ENCODE measurements at places on chromosomes 2 and 18.

- DNase-seq: no peak
These were observed 29.2 kb downstream of the ATP6V1C2 start for GRCh38 chr2:10750610-10751009.

DNA sequence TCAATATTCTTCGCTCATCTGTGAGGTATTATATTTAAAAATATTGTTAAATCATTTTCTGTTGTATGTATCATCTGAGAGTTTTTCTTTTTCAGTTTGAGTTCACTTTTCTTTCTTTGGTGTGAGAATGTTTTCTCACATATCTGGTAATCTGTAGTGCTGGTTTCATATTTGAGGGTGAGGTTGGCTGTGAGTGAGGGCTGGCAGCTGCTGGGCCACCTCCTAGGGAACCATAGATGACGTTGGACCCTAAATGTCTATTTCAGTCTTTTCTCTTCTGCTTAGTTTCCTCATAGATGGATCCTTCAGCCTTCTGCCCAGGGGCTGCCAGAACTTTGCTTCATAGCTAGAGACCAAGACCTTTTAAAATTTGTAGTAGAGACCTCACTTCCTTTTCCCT lies 33.5 kb downstream of the MGAT5 start:
- no peak for DNase-seq

- no peak for DNase-seq
These were observed 61.1 kb downstream of the XRCC5 start for GRCh38 chr2:216170076-216170763.

GRCh38 chr18:66211749-66212148 lies 392.1 kb downstream of the CDH19 start:
- DNase-seq: no peak

DNA sequence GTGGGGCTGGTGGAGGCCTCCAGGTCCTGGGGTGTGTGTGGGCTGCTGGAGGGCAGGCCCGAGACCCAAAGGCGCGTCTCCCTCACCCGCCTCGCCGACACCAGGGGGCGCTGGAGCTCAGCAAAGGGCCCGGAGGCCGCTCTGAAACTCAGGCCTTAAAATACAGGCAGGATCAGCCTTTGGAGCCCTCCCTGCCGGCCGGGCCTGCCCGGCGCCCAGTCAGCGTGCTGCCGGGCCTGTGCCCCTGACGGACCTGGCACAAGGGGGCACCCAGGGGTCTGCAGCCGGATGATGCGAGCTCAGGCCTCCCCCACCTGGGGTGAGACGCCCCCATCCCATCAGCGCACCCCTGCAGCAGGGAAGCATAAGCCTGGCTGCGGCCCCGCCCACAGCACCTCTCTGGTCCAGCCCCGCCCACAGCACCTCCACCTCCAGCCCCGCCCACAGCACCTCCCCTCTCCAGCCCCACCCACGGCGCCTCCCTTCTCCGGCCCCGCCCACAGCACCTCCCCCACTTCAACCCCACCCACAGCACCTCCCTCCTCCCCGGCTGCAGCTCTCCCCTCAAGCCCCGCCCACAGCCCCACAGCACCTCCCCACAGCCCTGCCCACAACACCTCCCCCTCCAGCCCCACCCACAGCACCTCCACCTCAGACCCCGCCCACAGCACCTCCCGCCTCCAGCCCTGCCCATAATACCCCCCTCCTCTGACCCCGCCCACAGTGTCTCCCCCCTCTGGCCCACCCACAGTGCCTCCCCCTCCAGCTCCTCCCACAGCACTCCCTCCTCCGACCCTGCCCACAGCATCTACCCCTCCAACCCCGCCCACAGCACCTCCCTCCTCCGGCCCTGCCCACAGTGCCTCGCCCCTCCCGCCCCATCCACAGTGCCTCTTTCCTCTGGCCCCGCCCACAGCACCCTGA lies 92.8 kb upstream of the OTOS start:
- peak; percentile 7 for DNase-seq

DNA sequence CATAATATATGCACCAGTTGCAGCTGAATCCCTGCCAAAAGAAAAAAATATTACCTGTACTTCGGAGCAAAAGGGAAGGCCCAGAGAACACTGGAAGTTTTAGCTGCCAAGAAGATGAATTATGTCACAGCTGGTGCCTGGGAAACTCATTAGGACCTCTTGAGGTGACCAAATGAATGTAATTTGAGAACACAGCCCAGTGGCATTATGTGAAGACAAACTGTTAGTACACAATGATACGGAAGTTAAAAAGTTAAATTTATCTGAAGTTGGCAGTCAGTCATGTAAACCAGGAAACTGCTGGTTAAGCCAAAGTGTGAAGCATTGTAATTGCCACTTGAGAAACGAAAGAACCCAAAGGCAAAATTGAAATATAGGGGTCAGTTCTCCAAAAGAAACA lies 80.7 kb downstream of the EML4 start:
- peak; percentile 25 for DNase-seq

- DNase-seq: no peak
These were observed 4.4 kb downstream of the FBLN7 start for GRCh38 chr2:112142525-112143078.

GRCh38 chr2:191836853-191837769 lies 9.8 kb downstream of the CAVIN2 start:
- DNase-seq: peak; percentile 29

GRCh38 chr18:7608174-7608550 lies 41.0 kb downstream of the PTPRM start:
- no peak for DNase-seq

GRCh38 chr18:37314534-37314933 lies 251.1 kb downstream of the CELF4 start:
- no peak for DNase-seq

GRCh38 chr18:42048158-42048557 lies 93.1 kb downstream of the PIK3C3 start:
- DNase-seq: no peak

- no peak for DNase-seq
These were observed 436.9 kb downstream of the METTL4 start for GRCh38 chr18:2134364-2134763.

- DNase-seq: no peak
These were observed 6.4 kb downstream of the NDUFV2 start for GRCh38 chr18:9108911-9109310.

DNA sequence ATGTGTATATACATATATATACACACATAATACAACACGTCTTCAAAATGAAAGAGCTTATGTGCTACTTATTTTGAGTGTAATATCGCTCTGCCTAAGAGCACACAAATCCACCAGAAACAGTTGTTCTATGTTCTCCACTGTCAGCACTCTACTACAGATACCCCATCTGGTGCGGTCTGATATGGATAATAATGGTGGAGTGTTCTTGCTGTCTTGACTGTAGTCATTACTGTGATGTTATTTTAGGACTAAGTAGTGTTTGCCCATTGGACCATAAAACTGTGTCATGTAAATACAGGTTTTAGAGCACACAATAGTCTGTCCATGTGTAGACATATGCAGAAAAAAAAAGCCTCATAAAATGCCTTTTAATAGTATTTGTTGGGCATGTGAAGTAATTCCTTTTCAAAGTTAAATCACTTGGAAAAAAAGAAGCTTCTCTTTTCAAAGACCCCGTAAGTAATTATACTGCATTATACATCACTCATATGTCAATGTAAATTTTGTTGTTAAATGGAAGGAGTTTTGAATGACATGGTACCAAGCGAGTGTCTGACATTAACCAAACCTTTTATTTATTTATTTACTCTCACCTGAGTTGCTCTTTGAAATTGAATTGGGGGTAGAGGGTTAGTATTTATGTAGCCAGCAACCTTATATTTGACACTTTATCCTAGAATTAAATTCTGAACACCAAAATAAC lies 1249.2 kb upstream of the ZEB2 start:
- DNase-seq: no peak

GRCh38 chr2:122704109-122704563 lies 948.7 kb downstream of the TSN start:
- DNase-seq: peak; percentile 55

DNA sequence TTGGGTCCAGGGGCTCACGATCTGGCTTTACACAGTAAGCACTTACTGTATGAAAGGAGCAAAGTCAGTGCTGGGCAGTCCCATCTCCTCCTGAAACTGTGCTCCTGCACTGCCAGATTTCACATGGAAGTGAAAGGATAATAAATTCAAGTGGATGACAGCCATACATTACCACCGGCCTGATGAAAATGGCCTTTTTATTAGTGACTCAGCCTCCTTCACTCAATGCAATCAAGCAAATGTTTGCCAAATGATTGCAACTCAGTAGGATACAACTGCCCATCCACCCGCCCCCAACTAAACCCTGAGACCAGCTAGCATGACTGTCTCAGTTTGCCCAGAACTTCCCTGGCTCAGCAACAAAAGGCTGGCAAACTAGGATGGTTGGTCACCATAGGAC lies 77.1 kb downstream of the MYO5B start:
- DNase-seq: no peak

- no peak for DNase-seq
These were observed 44.0 kb downstream of the SLC4A1AP start for GRCh38 chr2:27707462-27708256.

DNA sequence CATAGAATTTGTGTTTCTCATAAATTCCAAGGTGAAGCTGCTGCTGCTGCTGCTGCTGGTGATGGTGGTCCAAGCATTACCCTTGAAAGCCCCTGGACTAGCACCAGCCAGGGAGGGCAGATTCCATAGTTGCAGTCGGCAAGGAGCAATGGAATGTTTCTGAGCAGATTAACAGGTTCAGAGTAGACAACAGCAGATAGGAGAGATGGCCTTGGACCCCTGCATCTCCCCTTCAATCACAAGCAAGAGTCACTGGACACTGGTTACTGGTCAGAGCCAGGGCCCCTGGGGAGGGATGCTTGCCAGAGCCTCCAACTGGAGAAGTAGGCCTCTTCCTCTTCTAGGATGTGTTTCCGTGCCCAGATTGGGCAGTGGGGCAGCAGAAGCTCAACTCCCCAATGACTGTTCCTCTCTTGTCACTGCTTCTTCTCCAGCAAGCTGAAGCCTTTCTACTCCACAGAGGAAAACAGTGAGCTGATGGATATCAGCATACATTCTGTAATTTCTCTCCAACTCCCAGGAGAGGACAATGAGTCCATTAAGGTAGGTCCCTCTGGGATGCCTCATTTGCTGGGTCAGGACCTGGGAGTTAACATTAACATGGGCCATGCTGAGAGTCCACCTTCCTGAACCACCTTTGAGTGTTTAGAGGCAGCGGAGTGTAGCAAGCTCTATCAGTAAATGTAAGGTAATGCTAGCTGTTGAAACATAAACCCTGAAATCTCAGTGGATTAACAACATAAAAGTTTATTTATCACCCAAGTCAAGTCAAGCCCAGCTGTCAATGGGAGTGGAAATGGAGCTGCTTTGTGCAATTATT lies 35.3 kb downstream of the MROH2A start:
- DNase-seq: no peak

GRCh38 chr18:43195421-43195820 lies 79.9 kb upstream of the RIT2 start:
- no peak for DNase-seq

GRCh38 chr2:121284463-121285449 lies at the start of gene TFCP2L1:
TSS of gene TFCP2L1 (minus strand) at chr2:121285202. CDS start at chr2:121285109, 93 bp downstream.
- DNase-seq: no peak

DNA sequence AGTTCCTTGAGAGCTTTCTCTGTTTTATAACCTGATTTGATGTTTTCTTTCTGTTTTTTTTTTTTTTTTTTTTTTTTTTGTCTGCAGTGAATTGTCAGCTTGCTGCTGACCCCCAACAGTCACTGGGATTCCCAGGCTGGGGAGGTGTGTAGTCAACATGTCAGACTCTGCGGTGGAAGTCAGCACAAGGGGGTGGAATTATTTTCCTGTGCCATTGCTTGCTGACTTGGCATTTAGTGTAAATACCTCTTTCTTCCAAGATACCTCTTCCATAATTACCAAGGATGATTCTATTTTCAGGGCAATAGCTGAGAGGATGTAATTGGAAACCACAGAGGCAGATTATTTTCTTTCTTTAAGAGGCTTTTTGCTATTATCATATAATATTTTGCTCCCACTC lies 266.3 kb downstream of the CCDC85A start:
- DNase-seq: no peak

GRCh38 chr18:5397102-5397501 lies 101.6 kb upstream of the ZBTB14 start:
- no peak for DNase-seq
